ENCODE measurements at places on chromosomes 5 and 9. TPM values are rescaled to one million over a fixed set of nuclear protein-coding genes. Genes with fewer than 3 reads are reported as not detected.

Gene CETN3
- 14.9 TPM for total RNA-seq

Gene FUBP3
- 36.2 TPM for total RNA-seq

Gene C5orf58
- not detected for total RNA-seq

Gene SLC23A1
- total RNA-seq, result not detected

Gene PCDH1
- total RNA-seq, result 2.3 TPM

Gene ALDOB
- not detected for total RNA-seq

Gene TSLP
- 9.2 TPM for total RNA-seq

Gene SEMA6A
- 0.26 TPM for total RNA-seq

Gene IL31RA
- 2.6 TPM for total RNA-seq

Gene GPR150
- total RNA-seq, result 0.33 TPM

Gene MEGF10
- total RNA-seq, result under 0.01 TPM

Gene TMC1
- not detected for total RNA-seq

Gene DIRAS2
- total RNA-seq, result 0.26 TPM

Measured in fibroblast of lung (primary cell).